ENCODE measurements at places on chromosomes 3 and 15.

DNA sequence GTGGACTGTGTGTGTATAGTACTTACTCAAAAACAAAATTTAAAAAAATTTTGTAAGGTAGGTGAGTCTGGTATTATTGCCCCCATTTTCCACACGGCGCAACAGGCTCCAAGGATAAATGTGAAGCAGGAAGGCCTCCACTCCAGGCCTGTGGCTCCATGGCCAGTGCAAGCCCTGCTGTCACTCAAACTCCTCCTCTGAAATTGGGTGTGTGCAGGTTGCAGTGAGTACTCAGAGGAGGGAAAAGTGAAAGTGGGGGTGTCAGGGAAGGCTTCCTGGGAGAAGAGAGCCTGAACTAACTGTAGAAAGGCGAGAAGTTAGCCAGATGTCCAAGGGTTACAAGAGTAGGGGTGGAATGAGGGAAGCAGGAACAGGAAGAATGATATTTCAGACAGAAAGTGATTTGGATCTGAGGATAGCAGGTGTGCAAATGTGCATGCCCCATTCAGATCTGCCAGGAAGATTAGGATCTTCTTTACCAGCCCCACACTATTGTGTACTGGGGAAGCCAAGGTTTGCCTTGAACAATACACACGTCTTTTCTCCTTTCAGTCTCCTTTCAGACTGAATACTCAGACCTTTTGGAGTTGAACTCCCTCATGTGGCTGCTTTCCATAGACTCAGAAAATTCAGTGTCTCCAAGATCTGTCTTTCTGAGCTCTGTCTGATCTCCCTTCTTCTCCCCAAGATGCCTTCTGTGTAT, 48.7 kb upstream of the RYK start:
- DNase-seq = no peak

- no peak for DNase-seq
Observed at GRCh38 chr3:61008998-61009380, 242.3 kb downstream of the FHIT start.

GRCh38 chr3:128491691-128491940, 1.4 kb downstream of the GATA2 start:
- DNase-seq = no peak

DNA sequence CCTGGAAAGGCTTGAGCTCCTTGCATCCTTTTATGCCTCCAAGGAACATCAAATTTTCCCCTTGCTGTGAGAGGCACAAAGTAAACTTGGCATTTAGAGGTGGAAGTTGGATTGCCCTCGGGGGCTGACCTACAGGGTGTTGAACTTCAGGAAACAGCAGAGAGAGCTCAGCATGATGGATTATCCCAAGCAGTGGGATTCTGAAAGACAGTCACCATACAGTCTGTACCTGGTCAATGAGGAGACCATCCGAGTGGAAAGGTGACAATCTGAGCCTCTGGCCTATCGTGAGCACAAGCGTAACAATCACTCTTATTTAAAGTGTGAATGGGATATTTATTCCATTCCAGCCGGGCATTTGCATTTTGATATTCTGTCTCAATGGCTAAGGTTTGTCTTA, 105.6 kb upstream of the NECTIN3 start:
- DNase-seq = no peak

DNA sequence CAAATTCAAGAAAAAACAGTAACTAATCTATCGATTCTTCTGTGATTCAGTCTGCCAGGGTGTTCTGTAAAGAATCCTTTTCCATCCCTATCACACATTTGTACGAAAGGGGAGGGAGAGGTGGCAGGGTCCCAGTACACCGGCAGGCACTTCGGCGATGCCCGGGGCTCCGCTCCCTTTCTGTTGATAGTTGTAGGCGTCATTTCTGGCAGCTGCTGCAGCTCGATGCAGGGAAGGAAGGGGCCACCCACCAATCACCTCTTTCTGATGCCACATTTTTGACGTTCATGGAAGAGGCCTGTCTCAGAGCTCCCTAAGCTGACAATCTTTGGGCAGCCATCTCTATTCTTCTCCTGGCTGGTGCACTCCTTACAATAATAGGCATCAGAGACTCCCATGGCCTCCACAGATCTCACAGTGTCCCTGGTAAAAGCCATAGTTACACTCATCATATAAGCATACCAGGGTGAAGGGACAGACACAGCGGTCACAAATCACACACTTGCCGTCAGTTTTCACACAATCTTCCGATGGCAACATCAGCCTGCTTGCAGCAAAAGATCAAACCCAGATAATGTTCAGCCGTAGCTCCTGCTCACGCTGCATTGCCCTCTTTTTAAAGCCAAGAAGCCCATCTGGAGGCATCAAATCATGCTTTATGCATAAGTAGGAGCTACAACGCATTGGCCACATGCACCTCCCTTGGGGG, 60.8 kb upstream of the ZBTB38 start:
- DNase-seq = no peak
